ENCODE measurements at places on chromosomes 12 and 14.

DNA sequence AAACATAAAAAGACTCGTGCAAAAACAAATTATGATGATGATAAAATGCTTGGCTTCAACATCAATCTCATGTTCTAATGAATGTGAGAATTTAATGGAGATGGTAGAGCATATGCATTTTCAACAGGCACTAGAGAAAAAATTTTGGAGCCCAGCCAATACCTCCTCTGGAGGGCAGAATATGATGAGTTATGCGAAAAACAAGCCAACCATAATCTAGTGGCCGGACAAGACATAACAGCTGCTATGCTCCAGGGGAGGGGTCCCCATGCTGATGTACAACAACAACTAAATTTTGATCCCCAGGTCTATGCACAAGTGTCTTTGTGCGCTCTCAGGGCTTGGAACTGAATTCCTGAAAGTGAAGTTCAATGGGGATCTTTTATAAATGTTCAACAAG, 1197.5 kb downstream of the LRFN5 start:
- DNase-seq, result no peak

DNA sequence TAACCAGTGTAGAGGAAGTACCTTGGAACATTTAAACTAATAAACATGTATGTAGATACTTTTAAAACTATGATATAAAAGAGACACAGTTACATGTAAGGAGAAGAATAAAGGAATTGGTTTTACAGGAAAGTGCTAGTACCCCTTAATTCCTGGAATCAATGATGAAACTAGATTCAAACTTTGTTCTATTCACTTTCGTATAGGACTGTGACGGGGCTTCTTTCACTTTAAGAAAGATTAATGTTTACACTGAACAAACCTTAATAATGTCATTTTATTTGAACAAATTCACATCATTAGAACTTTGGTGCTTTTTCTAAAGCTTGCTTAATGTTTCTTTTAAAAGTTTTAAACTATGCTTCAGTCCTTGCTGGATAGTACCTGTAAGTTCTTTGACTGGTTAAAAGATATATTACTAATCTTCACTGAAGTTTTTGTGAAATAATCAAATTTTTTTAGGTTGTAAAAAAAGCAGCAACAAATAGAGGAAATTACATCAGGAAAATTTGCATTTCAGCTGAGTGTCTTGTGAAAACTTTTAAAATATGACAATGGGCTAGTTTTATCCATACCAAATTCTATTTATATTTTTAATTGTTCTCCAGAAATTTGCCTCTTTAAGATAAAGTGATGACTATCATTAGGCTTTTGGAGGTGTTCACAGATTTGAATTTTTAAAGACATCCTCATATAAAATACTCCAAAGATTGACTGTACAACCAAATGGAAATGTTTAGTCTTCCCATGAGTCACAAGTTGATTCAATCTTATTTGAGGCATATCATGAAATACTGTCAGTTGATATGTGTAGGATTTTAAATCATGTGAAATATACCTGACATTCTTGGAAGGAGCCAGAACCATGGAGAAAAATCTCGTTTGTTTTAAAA, 36.2 kb downstream of the PAPOLA start:
- DNase-seq, result no peak

DNA sequence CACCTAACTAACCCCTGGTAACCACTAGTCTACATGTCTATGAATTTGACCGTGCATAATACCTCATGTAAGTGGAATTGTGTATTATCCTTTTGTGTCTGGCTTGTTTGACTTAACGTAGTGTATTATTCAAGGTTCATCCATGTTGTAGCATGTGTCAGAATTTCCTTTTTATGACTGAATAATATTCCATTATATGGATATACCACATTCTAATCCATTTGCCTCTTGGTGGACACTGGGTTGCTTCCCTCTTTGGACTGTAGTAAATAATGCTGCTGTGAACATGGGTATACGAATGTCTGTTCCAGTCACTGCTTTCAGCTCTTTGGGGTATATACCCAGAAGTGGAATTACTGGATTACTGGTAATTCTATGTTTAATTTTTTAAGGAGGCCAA, 3.3 kb downstream of the SNRPF start:
- DNase-seq, result no peak

DNA sequence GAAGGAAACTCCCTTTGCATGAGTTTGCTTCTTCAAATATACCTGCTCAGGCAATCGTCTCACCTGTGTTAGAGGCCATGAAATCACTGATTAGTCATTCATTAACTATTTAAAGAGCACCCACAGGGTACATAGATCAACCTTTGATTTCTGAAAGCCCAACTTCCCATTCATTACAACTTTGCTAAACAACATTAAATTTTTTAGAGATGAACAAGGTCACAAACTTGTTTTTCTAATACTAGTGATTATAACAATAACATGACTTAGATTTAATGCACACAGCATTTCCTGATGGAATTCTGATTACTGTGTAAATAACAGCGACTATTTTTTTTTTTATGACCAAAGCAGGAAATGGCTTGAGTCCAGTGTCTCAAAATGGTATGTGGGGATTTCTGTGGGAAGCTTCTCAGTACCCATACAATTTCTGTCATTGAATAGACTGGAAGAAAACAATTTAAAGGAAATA, 5.4 kb upstream of the ERO1A start:
- DNase-seq, result no peak

GRCh38 chr12:49093792-49094159, 825 bp downstream of the DHH start:
- no peak for DNase-seq

- DNase-seq, result no peak
These were observed 214.6 kb downstream of the ERC1 start for GRCh38 chr12:1205512-1206060.

- no peak for DNase-seq
These were observed 10.6 kb upstream of the KITLG start for GRCh38 chr12:88590851-88591250.

GRCh38 chr12:56188131-56188777, 1.0 kb downstream of the SMARCC2 start:
- DNase-seq, result no peak

DNA sequence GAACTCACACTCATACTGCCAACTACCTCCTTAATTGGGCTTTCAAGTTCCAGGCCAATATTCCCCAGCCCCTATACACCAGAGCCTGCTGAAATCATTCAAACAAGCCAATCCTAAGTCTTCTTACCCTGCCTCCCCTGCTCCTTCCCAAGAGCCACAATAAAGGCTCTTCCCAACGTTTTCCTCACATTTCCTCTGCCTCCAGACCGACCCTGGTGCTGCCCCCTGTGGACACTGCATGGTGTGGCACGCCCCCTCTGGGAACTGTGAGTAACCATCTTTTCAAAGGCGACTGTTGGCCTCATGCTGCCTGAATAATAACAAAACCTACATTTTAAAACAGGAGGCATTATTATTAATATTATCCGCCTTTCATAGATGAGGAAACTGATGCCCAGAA, 111.6 kb upstream of the NOS1 start:
- no peak for DNase-seq

- no peak for DNase-seq
These were observed 769.4 kb upstream of the USP15 start for GRCh38 chr12:61490526-61491498.

- no peak for DNase-seq
These were observed 8.4 kb downstream of the PAPLN start for GRCh38 chr14:73245480-73246325.

GRCh38 chr12:62834406-62834805, 100.5 kb downstream of the PPM1H start:
- no peak for DNase-seq

DNA sequence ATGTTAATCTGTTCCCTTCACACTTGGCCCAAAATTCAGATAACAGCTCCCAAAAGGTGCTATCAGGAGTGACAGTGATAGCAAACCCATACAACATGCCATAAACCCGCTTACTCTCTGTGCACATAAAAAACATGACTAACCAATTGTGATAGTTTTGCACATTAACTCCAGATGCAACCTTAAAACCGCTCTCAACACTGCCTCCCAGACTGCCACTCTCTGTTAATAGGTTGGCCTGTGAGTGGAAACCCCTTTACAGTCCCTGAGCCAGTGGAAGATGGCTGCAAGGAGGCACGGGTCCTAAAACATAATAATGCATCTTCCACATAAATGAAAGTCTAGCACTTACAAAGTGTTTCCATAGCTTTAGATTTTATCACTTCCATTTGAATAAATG, 12.0 kb upstream of the TMTC1 start:
- no peak for DNase-seq

- DNase-seq, result no peak
These were observed 10.3 kb downstream of the TGFB3 start for GRCh38 chr14:75971509-75971908.

- DNase-seq, result no peak
These were observed 763.9 kb upstream of the MGAT4C start for GRCh38 chr12:87020071-87020470.

DNA sequence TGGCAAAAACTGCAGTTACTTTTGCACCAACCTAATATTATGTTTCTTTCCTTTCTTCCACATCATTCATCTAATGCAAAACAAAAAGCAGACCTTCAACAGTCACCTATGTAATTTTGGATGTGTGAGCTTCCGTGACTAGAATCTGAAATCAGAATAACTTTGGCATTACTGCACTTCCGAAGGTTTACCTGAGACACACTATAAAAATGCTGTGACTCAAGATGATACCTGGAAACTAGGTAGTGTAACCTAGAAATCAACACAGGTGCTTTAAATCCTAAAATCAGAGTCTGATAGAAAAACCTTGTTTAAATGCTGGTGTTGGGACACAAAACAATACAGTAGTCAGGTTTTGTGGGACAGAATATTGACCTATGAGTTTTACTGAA, 2.2 kb downstream of the BTBD7 start:
- DNase-seq, result no peak

GRCh38 chr14:27995691-27996090, 770.9 kb upstream of the FOXG1 start:
- DNase-seq, result no peak

All from pons (tissue), 1 donor.